ENCODE measurements at places on chromosomes 3 and 15.

GRCh38 chr3:170352936-170353335 lies 4.6 kb upstream of the SKIL start:
- DNase-seq = no peak

DNA sequence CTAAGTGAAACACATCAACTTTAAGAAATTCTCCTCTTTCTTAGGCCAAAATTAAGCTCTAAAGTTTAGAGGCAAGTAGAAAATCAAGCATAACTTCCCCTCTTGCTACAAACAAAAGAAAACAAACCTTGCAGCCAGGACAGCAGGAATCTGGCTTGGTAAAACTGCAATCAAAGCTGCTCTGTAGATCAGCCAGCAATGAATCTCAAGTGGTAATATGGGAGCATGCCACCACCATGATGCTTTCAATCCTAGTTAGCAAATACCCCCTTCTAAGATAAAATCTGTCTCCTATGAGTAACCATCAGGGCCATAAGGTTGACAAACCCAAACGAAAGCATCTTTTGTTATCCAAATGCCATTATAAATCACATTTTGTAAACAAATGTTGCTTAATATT lies 208.3 kb upstream of the PLSCR5 start:
- no peak for DNase-seq

- DNase-seq = no peak
These were observed 15.6 kb downstream of the MELTF start for GRCh38 chr3:197014024-197014423.

DNA sequence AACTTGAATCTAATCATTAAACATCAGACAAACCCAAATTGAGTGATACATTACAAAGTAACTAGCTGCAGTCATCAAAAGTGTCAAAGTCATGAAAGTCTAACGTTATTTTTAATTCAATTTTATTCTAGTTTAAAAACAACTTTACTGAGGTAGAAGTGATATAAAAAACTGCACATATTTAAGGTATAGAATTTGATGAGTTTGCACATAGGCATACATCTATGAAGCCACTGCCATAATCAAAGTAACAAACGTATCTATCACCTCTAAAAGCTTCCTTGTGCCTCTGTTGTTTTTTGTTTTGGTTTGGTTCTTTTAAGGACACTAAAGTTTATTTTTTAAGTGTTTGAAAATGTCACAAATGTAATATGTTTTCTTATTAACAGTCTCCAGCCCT lies 130.9 kb downstream of the DLG1 start:
- no peak for DNase-seq

DNA sequence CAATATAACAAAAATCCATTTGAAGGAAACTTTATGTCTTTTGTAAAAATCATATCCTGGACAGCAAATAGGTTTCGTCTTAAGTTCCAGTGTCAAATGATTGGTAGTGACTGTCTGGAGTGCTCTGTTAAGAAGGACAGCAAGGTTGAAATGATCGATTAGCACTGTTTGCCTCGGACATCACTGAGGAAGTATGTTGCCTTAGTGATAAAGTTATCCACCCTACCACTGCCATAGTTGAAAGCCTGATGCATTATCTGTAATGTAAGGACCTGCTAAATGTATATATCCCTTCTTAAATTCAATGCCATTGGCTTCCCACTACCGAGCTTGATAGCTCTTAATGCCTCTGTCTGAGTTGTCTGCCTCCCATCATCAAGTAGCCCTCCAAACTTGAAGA lies 70.0 kb downstream of the CFAP20DC start:
- no peak for DNase-seq

- DNase-seq = no peak
These were observed 198.8 kb downstream of the KLHL25 start for GRCh38 chr15:85595804-85596536.

- DNase-seq = no peak
These were observed 35.6 kb downstream of the APBA2 start for GRCh38 chr15:28921336-28921735.

GRCh38 chr3:111702996-111703985 lies 108.1 kb upstream of the ZBED2 start:
- DNase-seq = no peak

DNA sequence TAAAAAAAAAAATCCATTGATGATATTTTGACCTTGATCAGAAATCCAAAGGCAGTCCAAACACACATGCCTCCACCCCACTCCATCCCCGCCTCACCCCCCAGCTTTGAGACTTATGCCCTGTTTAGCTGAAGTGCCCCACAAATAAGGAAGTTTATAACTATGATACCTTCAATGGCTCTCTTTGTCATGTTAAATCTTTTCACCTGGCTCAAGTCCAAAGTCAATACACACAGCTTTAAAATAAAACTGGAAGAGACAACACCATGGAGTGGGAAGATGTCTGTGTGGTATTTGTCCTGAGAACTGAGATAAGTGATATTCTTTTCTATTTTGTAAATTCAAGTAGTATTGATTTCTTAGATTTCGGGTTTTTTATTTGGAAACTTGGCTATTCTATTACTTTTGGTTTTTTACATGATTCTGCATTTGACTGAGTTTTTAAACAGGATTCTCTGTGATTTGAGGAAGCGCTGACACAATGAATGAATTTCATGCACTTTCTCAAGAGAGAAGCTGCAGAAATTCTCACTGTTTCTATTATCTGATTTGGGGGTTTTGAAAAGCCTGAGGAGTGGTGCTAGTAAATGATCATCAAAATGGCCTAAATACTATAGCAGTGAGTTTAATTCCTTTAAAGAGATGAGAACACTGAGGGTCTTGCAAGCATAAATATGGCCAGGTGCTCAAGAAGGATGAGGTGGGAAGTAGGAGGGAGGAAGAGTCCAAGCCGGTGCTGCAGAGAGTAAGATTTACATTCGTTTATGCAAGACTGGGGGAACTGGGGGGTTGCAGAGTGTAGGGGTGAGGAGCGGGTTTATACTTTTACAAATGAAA lies 5.2 kb downstream of the FOXB1 start:
- no peak for DNase-seq
